PC-9 (cell line): ENCODE measurements at places on chromosomes 12 and 14.

DNA sequence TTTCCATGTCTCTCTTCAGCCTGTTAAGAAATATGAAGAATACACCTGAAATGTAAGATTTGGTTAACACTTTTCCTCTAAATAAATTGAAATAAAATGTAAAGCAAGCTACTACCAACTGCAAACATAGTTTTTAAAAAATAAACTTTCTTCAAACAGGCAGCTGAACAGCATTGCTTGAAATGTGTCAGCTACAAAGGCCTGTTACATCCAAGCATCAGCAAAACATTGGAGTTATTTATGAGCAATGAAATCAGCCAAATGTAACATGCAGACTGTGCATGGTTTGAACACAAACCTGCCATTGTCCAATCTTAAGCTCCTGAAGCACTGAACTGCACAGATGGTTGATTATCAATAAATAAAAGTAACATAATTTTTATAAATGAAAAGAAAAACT lies 291.3 kb downstream of the ACSS3 start:
- DNase-seq: no peak

GRCh38 chr14:33851931-33852330 lies 98.9 kb downstream of the EGLN3 start:
- no peak for DNase-seq

DNA sequence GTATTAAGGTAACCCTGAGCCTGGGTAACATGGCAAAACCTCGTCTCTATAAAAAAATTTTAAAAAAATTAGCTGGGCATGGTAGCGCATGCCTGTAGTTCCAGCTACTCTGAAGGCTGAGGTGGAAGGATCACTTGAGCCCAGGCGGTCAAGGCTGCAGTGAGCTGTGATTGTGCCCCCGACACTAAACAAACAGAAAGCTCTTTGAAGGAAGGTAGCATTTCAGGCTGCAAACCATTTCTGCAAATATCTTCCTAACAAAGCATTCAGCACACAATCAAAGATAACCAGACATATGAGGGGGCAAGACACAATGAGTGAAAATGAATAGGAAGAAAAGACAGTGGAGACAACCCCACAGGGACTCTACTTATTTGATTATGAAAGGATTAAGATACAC lies 118.7 kb downstream of the PRIMA1 start:
- DNase-seq: no peak

DNA sequence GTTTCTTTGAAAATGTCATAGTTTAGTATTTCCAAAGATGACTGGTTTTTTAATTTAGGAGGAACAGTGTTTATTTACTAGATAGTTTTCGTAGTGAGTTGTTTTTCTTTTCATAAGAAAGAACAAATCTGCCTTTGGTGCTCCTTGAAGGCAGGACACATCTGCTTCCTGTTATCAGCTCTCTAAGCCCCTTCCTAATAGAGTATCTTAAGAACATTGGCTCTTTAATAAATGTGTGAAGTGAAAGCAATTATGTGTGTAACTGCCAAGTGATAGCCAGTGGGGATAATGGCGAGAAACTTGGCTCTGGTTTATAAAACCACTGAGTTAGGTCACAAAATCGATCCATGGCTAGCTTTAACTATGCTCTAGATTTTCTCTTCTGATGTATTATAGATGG lies 23.5 kb upstream of the PPFIBP1 start:
- DNase-seq: no peak

DNA sequence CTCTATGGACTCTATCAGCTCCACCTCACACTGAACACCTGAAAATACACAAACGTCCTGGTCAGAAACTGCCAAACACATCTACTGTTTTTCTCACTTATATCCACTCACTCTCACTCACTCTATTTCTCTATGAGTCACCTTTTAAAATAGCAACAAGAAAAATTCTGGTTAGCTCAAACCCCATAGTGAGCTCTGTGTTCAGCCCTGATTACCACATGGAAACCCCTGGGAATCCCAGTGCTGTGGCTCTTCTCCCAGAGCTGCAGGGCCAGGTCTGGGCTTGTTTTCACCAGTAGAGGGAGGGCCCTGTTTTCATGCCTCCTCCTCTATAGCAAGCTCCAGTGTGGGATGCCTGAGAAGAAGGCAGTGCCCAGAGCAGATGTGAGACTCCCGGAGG lies 1126.1 kb downstream of the TMEM121 start:
- DNase-seq: no peak

DNA sequence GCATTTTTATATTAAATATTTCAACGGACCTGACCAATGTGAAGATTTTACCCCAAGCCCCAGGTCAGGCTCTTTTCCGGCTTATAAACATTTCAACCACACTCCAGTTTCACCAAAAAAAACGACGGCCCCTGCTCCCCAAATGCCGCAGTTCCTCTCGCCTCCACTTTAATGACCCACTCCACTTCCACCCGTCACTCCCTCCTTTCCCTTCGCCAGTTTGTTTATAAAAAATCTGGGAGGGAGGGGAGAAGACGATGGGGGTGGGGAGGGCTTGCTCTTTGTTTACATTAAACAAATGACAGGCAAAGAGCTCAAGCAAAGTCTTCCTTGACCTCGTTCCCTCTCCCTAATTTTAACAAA lies 5.4 kb downstream of the SIX6 start:
- no peak for DNase-seq

GRCh38 chr14:96121660-96122395 lies 82.7 kb downstream of the C14orf132 start:
- peak; percentile 73 for DNase-seq

- no peak for DNase-seq
Observed at GRCh38 chr12:49415521-49415970, 48.3 kb downstream of the SPATS2 start.

- no peak for DNase-seq
Observed at GRCh38 chr12:52354200-52354599, 13.1 kb downstream of the KRT85 start.

- DNase-seq: peak; percentile 64
Observed at GRCh38 chr14:31937730-31938346, 139.3 kb upstream of the ARHGAP5 start.

GRCh38 chr12:68617160-68617926 lies 6.6 kb downstream of the RAP1B start:
- DNase-seq: no peak

DNA sequence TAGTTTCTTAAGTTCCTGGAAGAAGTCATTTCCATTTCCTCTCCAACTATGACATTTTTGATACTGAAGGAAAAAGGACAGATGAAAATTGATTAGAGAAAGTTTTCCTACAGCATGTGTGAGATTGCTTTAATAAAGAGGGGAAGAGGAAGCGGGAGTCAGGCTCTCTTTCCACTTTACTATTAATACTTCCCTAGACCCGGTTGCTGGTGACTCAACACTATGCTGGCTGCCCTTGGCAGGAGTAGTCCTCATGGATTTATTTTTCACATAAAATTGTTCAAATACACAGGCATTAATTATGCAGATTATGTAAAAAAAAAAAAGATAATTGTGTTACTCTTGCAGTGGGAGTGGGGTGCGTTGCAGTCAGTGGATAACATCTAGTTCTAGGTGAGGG lies 293.4 kb downstream of the EGLN3 start:
- DNase-seq: no peak

DNA sequence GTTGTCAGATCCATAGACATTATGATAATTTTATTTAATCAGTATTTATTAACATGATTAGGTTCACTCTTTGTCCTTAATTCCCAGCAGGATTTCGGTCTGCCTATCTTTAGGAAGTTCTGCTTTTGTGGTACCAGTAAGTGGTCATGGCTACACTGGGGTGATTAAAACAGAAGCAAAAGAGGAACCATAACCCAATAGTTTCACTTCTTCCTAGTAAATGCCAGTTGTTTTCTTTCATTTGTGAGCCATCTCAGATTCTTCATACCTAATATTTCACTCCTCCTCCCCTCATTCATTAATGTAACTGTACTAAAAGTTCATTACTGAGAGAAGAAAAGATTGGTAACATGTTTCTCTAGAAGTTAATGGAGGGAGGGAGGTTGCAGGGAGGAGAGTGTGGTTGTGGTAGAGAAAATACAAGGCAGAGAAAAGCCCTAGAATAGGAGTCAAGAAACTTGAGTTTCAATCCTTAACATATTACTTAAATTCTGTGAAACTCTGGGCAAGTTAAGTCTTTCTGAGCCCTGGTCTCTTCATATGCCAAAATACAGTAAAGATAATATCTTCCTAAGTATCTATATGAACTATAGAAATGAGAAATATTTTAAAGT lies 101.2 kb downstream of the PEBP1 start:
- DNase-seq: no peak

- DNase-seq: no peak
Observed at GRCh38 chr12:46459861-46460545, 87.4 kb upstream of the SLC38A2 start.

GRCh38 chr14:38404100-38404541 lies 148.2 kb upstream of the CLEC14A start:
- peak; percentile 74 for DNase-seq

GRCh38 chr14:87630846-87631245 lies 362.1 kb downstream of the GALC start:
- DNase-seq: no peak

- DNase-seq: peak; percentile 76
Observed at GRCh38 chr14:69553252-69553651, 21.4 kb downstream of the CCDC177 start.

DNA sequence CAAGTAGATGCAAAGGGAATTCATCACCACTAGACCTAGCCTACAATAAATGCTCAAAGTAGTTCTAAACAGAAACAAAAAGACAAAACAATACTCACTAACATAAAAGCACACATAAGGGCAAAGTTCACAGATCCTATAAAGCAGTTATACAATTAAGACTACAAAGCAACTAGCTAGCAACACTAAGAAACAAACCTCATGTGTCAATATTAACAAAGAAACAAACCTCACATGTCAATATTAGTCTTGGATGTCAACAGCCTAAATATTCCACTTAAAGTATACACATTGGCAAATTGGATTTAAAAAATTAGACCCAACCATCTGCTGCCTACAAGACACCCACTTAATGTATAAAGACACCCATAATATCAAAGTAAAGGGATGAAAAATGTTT lies 152.7 kb downstream of the KCNK10 start:
- DNase-seq: no peak
